ENCODE measurements at places on chromosomes 12 and 14.

GRCh38 chr12:27462151-27462694 is 15.7 kb downstream of the SMCO2 start:
- DNase-seq: no peak

- DNase-seq: no peak
These were observed 70.8 kb upstream of the TMCC3 start for GRCh38 chr12:94721173-94721572.

DNA sequence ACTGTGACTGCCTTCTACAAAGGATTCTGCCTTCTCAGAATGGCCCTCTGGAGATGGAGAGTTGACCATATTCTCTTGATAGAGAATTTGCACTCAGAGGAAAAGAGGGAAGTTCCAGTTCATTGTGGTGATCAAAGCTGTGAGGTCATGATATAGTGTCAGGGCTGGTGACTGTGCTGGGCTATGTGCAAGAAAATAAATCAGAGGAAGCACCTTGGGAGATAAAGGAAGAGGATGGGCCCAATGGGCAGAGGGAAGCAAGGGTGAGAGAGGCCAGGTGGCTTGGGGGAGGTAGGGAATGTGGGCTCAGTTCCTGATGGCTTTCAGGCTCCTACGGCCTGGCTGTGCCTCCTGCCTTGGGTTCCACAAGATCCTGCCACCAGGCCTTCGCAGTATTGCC is 145.8 kb downstream of the SLC8A3 start:
- no peak for DNase-seq

DNA sequence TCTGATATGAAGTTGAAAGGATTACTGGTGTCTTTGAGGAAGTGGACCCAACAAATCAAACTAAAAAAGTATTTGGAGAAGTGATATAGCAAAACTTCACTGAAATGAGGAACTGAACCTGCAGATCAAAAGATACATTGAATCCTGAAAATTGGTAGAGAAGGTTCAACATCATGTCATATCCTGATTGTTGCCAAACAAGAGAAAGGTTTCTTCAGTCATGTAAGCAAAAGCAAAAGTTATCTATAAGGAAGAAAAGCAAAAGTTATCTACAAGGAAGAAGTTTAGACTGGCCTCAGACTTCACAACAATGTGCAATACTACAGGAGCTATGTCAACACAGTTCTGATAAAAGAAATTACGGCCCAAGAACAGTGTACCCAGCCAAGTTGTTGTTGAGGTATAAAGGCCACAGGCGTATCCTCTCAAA is 142.7 kb downstream of the RAD51B start:
- no peak for DNase-seq

- no peak for DNase-seq
These were observed 24.2 kb upstream of the HIF1A start for GRCh38 chr14:61671082-61671481.

Measured in stimulated activated CD8-positive, alpha-beta memory T cell treated with anti-CD3 and anti-CD28 coated beads, Interleukin-7, amount 100 ng/mL, for 48 hours (primary cell).